RPMI7951 (cell line): ENCODE measurements at places on chromosomes 13 and 19. TPM values are rescaled to one million over a fixed set of nuclear protein-coding genes. Genes with fewer than 3 reads are reported as not detected.

DNA sequence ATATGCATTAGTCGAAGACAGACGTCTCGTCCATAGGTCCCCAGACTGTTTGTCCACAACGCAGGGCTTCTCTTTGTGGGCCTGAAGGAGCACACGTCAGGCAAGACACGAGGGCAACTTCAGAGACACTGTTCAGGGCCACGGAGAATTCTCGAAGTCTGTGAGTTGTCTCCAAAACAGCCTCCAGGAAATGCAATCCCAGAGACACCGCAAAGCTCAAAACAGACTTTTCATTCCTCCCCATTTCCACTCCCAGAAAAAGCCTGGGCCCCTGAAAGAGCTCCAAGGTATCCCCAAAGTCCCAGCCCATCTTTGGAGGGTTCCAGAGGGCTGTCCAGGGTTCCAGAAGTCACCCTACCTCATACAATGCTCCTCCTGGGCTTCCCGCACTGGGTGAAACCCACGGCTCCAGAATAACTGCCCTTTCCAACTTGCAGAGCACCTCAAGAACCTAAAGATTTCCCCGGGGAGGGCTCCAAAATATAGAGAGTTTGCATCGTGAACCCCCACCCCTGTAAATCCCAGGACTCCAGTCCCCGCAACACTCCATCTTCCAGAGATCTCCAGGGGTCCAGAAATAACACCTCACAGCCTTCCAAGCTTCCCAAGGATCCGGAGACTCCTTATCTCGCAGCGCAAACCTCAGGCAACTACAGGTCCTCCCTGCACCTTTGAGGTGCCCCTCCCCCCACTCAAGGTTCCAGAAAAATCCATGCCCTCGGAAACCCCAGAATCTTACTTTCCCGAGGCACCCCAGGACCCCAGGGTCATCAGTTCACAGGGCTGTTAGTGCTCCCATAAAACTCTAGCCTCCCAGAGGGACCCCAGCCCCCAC, 687 bp upstream of the FTL start:
- no peak for DNase-seq

The SHISA2 gene
- 0.72 and 1.9 TPM in 2 replicates for total RNA-seq

- DNase-seq = no peak
These were observed 5.6 kb downstream of the INAFM1 start for GRCh38 chr19:47280183-47280797.

DNA sequence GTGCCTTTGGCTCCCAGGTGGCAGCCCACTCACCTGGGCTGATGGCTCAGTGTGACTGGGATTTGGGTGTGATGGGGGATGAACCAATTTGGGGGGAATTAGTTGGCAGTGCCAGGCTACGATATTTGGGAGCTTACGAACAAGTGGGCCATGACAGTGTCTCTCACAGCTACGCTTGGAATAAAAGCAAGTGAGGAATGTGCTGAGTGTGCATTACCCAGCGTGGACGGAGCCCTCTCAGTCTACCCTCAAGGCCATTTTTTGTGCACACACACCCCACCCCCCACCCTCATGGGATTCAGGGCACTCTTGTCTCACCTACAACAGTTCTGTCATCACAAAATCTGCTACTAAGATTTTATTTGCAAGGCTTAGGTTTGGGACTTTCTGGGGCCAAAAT, 329.1 kb downstream of the NDFIP2 start:
- DNase-seq = peak; percentile 4

- DNase-seq = no peak
These were observed 211.0 kb downstream of the EFNB2 start for GRCh38 chr13:106324444-106324843.

- no peak for DNase-seq
These were observed 1.5 kb upstream of the PDX1 start for GRCh38 chr13:27918041-27918917.

The SIAH3 gene
- total RNA-seq = not detected in 2 replicates

DNA sequence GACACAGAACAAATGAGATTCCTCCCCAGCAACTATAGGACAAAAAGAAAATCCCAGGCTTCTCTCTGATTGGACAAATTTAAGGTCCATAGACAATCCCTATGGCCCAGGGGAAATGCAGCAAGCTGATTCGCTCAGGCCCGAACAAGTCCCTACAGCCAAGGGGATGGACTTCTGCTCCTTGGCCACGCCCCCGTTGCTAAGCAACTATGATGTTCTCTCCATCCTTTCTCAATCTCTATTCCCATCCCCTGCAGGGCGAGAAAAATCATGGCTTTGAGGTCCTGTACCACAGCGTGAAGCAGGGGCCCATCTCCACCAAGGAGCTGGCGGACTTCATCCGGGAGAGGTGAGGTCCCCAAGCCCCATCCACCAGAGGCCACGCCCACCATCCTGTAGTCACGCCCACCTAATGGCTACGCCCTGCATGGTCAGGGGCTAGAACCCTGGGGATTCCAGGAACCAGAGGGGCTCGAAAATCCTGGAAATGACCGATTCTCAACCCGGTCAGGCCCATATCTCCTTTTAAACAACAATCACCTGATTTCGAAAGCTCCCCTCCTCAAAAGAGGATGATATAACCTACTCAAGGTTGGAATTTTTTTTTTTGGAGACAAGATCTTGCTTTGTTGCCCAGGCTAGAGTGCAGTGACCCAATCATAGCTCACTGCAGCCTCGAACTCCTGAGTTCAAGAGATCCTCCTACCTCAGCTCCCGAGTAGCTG, 11.4 kb downstream of the FCHO1 start:
- DNase-seq = peak; percentile 77

The ZNF570 gene
- total RNA-seq = 5.7 and 8.1 TPM in 2 replicates

DNA sequence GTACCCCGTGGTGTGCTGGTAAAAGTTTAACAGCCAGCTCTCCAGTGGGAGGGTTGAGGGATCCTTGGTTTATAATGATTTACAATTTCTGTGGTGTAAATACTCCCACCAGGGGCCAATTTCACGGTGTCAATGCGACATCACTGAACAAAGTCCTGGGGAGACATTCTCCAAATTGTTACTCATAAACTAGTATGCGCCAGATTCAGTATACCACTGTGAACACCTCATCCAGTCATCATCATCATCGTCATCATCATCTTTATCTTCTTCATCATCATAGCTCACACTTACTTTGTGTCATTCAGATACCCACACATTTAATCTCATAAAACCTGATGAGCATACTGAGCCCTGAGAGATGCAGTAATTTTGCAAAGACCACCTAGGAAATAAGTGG, 17.2 kb upstream of the TNFSF14 start:
- DNase-seq = no peak

The ERICH6B gene
- not detected in 2 replicates for total RNA-seq

DNA sequence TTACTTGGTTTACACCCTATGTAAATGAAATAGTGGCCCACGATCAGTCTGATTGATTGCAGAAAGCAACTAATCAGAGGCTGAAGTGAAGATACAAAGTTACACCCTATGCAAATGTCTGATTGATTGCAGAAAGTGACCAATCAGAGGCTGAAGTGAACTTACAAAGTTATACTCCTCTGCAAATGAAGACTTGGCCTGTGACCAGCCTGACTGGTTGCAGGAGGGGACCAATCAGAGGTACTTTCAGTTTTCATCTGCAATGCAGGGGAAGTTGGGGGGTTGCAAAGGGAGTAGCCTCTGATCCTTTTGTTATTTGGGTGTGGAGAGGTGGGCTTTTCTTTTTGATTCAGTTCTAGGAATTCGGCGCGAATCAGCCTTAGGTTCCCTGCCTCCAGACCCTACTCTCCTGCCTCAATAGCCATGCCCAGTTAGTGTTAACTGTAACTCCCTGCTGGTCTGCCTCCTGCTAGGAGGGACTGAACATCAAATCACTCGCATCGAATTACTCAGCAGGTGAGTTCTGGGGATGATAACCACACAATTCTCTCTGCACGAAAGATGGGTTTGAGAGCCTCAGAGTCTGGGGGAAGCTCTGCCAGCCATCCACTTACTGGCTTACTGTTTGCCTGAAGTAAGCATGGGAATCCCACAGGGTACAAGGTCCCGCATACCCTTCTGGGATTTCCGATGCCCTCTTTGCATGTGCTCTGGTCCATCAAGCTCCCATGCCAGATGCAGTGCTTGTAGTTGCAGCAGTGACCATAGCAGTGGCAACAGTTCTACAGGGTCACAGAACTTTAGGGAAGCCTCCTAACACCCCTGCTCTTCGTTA, 7.5 kb downstream of the ARL11 start:
- peak; percentile 47 for DNase-seq

GRCh38 chr13:98506322-98506721, 70.6 kb downstream of the STK24 start:
- DNase-seq = no peak

DNA sequence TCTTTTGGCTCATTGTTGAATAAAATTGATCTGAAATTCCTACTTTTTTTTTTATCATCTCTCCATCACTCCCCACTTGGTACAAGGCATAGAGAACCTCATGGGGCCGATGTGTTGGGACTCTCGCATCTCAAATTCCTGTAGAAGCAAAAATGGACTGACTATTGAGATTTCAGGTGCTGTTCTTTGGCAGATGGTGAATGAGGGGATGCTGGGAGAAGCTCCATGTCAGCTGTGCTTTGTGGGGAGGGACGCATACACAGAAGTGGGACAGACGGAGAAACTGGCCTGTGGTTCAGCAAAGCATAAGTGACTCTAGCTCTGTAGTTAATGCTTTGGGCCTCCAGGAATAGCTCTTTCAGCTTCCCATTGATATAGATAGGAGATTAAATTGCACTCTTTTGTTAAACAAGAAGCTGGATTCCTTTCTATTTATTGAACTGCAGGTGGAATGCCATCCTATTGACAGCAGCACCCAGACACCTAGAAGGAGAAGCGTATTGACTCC, 194.5 kb upstream of the RNF113B start:
- no peak for DNase-seq
